ENCODE measurements at places on chromosomes 4 and X. TPM values are rescaled to one million over a fixed set of nuclear protein-coding genes. Genes with fewer than 3 reads are reported as not detected.

DNA sequence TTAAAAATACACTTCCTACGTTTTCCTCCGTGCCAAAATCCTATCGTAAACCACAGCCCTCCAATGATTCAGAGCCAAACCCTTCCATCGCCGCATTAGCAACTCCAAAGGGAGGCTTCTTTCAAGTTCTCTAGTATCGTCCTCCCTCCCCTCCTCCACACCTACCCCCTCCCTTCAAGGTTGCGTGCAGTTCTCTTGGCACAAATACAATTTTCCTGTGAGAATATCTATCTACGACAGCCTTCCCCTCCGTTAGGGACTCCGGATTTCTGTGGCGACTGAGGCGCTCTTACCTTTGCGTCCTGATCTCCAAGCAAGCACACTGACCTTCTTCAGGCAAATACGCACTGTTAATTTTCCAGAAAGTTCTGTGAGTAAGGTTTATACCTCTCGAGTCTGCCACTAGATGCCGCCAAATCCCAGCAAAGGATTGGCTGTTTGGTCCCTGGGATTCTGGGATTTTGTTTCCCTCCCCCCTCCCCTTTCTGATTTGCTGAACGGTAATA lies 1.2 kb upstream of the MORF4L2 start:
- no peaks in the 10 kb centered on the region for H3K4me1 ChIP-seq
- DNase-seq: peak; percentile 74
- H3K27ac ChIP-seq: peak overlapping the region; percentile 92

DNA sequence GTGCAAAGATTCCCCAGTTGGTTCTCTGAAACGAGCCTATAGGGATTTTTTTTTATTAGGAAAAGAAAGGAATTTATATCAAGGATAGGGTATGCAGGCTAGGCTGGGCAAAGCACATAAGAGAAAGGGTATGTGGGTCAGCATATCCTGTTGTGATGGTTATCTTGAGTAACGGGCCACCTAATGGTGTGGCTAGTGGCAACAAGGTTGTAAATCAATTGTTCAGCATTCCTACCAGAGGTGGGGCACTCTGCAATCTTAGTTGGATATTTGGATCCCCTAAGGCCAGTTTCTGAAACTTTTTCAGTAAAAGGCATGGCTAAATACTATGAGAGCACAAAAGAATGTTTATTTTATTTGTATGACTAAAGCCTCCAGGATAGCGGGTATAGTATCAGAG lies 42.7 kb downstream of the DCAF12L1 start:
- no peaks in the 10 kb centered on the region for H3K36me3 ChIP-seq
- no peaks in the 10 kb centered on the region for H3K4me1 ChIP-seq
- DNase-seq: no peak
- no peaks in the 10 kb centered on the region for H3K27me3 ChIP-seq
- no peak overlapping the region for H3K4me3 ChIP-seq

CCKAR gene
- 0.05 TPM for polyA plus RNA-seq

SLC9A7 gene
- 3.5 TPM for polyA plus RNA-seq
